NB4 (cell line): ENCODE measurements at places on chromosomes 1 and 21.

- peak; percentile 92 for DNase-seq
Observed at GRCh38 chr1:53014791-53015507, 47.1 kb upstream of the PODN start.

GRCh38 chr1:33369081-33369480, 48.2 kb upstream of the A3GALT2 start:
- DNase-seq, result no peak

- no peak for DNase-seq
Observed at GRCh38 chr1:59409986-59410385, 113.1 kb downstream of the FGGY start.

GRCh38 chr1:99119188-99119587, 114.5 kb upstream of the PLPPR5 start:
- DNase-seq, result no peak

- no peak for DNase-seq
Observed at GRCh38 chr1:205003358-205004131, 39.5 kb upstream of the CNTN2 start.

DNA sequence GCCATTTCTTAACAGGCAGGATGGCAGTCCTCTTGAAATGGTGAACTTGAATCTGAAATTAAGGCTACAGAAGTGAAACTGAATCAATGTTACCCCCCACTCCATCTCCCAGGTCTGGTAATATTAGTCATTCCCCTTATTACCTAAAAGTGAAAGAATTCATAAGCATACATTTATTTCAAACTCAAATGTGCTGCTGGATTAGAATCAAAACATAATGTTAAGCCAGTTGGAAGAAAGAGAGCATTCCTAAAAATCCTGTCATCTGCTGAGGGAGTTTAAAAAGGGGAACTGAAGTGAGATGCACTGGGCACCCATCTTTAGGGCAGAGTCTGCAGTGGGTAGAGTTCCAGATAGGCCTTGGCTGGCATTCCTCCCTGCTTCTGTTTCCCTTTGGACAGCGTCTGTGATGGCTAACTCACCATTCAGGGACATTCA, 17.4 kb downstream of the KIAA0319L start:
- DNase-seq, result peak; percentile 9

DNA sequence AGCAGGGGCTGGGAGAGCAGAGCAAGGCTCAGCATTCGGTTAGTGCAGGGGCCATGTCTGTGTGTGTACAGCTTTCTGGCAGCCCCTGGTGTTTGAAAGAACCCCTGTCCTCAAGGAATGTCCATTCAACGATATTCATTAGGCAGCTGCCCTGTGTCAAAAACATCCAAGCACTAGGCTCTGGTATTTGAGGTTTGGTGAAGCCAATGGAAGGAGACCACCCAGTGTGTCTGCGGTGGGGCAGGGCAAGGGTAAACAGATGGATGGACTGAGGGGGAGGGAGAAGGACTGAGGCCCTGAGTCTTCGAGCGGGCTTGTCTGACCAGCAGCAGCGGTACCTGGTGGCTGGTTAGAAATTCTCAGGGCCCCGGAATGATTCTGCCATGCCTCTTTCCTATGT, 155.6 kb upstream of the KLHDC7A start:
- DNase-seq, result no peak

GRCh38 chr21:26079366-26079765, 91.2 kb downstream of the APP start:
- DNase-seq, result no peak

- no peak for DNase-seq
Observed at GRCh38 chr1:59915516-59915915, 11.1 kb downstream of the CYP2J2 start.

DNA sequence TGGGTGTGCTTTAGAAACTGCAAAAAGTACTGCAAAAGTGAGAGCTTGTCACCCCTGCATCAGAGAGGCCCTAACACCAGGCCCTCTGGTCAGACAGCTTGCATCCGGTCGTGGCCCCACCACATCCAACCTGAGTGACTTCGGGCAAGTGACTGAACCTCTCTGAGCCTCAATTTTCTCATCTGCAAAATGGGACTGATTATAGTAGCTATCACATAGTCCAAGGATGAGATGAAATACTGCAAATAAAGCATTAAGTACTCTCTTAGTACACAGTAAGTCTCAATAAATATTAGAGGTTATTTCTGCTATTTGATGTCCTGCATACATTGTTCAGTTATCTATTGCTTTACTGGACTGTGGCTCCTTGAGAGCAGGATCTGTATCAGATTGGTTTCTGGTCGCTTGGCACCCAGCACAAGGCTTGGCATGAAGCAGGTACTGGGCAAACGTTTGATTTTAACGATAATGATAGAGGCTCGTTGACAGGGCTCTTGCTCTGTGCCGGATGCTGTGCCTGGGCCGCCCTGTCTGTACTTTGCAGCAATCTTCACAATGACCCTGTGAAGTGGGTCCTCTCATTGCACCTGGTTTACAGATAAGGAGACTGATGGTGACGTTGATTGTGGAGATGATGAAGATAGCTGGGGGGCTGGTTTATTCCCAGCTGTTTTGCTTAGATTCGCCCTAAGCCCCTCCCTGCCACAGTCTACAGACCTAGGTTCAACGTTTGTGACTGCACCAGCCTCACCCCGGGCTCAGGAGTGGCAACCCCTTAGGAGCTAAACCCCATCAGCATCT, 43.6 kb downstream of the RAP1GAP start:
- DNase-seq, result no peak

- no peak for DNase-seq
Observed at GRCh38 chr1:183687546-183688304, 34.6 kb upstream of the APOBEC4 start.

GRCh38 chr1:9996624-9997582, at the start of gene RBP7:
Gene RBP7 (plus strand): TSS chr1:9997228. CDS start chr1:9997259, 31 bp downstream.
- peak; percentile 18 for DNase-seq

DNA sequence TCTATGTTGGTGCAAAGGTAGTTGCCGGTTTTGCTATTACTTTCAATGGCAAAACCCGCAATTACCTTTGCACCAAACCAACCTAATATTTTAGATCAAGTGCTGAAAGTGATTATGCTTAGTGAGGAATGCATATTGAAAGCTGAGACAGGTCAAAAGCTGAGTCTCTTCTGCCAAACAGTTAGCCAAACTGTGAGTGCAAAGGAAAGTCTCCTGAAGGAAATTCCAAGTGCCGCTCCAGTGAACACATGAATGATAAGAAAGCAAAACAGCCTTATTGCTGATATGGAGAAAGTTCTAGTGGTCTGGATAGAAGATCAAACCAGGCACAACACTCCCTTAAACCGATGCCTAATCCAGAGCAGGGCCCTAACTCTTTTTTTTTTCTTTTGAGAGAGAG, 83.1 kb upstream of the ERRFI1 start:
- no peak for DNase-seq

GRCh38 chr1:118116909-118117308, 68.1 kb downstream of the SPAG17 start:
- no peak for DNase-seq
